ENCODE measurements at places on chromosomes 4 and X.

GRCh38 chr4:147019091-147019490 is 73.4 kb upstream of the TTC29 start:
- no peak for DNase-seq

GRCh38 chr4:134883831-134884449 is 682.4 kb upstream of the PABPC4L start:
- no peak for DNase-seq

GRCh38 chrX:48676893-48677270 is 6.7 kb upstream of the WAS start:
- DNase-seq = no peak

DNA sequence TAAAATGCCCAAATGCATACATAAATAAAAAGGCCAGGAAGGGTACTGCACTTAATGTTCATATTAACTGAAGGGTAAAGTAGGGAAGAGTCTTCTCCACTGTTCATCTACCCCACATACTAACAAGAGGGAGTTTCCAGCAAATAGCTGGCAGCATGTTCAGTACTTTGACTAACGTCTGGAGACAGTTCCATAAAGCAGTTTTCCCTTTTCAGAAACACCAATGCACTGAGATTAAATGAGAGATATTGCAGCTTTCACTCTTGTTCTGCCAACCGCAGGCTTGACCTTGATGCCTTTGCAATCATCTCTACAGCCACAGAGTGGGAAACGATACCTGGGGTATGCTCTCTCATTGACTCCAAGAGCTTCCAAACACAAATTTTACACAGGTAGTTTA is 2123.1 kb upstream of the TENM3 start:
- no peak for DNase-seq

DNA sequence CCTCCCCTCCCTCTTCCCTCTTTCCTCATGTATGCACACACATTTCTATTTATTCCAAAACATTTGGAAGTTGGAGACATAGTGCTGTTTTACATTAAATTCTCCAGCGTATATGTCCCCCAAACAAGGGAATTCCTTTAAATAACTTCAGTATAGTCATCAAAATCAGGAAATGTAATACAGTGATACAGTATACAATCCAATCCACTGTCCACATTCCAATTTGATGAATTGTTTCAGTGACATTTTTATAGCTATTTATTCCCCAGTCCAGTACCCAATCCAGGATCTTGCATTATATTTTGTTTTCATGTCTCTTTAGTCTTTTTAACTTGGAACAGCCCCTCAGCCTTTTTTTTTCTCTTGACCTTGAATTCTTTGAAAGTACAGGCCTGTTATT is 233.0 kb downstream of the DKK2 start:
- no peak for DNase-seq

GRCh38 chr4:80875642-80876041 is 154.9 kb upstream of the BMP3 start:
- no peak for DNase-seq

DNA sequence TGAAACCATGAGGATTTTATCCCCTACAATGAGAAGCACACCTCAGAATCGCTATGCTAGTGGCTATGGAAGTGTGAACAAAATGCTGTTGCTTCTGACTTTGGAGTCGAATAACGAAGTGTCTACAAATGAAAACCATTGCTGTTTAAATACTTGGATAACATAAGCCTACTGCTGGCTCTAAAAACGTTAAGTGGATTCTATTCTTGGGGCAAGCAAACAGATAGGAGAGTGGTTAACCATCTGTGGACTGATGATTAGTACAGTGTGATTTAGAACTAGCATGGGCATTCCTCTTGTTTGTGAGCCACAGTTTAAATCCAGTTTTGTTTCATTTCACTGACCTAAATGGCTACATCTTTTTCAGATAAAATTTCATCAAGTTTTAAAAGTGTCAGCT is 109.7 kb upstream of the PNPLA4 start:
- DNase-seq = no peak

- DNase-seq = no peak
Measured at GRCh38 chrX:41512394-41512793, 65.3 kb downstream of the NYX start.

DNA sequence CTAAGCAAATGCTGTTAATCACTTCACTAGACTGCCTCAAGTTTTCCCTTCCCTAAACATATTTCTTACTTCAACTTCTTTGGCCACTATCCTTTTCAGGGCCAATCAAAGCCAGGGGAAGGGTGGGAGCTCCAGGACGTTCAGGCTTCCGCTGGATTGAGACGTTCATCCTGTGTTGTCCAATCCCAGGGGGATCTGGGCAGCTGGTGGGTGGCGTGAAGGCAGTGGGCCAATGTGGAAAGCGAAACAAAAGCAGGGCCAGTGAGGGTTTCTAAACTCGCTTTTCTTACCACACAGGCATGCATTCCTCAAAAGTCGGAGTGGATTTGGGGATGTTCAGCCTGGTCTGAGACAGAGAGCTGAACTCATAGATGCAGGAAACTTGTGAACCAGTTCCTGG is 7.6 kb downstream of the CXCL13 start:
- no peak for DNase-seq

GRCh38 chr4:153618833-153619232 is 65.2 kb upstream of the TLR2 start:
- DNase-seq = no peak

- no peak for DNase-seq
Measured at GRCh38 chr4:128837679-128838078, 28.2 kb downstream of the JADE1 start.

DNA sequence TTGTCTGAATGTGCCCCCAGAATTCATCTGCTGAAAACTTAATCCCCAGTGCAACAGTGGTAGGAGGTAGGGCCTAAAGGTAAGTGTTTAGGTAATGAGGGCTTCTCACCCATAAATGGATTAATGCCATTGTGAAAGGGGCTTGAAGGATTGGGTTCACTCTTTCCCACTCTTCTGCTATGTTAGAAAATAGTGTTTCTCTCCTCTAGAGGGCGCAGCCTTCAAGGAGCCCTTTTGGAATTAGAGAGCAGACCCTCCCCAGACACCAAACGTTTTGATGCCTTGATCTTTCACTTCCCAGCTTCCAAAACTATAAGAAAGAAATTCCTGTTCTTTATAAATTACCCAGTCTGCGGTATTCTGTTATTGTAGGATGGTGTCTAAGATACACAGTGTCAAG is 706.4 kb downstream of the SMARCA1 start:
- no peak for DNase-seq

- DNase-seq = no peak
Measured at GRCh38 chr4:188619456-188620149, 480.4 kb downstream of the TRIML1 start.

DNA sequence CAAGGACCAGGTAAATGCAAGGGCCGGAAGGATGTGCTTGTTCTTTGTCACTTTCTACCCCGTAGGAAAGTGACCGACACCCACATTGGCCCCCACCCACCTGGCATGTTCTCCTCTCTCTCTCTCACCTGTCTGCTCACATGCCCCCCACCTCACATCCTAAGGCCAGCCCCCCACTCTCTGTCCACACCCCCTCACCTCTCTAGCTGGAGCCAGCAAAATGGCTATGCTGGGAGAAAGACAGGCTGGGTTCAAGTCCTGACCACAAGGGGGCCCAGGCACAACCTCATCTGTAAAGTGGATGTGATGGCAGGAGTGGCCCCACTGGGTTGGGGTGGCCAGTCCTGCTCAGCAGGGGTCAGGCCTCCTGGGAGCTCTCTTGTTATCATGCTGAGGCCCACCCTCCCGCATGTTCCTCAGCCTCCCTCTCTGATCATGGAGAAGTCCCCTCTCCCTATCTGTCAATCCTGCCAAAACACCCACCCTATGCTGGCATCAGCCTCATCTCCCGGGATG is 1.7 kb upstream of the PPP2R2C start:
- no peak for DNase-seq

DNA sequence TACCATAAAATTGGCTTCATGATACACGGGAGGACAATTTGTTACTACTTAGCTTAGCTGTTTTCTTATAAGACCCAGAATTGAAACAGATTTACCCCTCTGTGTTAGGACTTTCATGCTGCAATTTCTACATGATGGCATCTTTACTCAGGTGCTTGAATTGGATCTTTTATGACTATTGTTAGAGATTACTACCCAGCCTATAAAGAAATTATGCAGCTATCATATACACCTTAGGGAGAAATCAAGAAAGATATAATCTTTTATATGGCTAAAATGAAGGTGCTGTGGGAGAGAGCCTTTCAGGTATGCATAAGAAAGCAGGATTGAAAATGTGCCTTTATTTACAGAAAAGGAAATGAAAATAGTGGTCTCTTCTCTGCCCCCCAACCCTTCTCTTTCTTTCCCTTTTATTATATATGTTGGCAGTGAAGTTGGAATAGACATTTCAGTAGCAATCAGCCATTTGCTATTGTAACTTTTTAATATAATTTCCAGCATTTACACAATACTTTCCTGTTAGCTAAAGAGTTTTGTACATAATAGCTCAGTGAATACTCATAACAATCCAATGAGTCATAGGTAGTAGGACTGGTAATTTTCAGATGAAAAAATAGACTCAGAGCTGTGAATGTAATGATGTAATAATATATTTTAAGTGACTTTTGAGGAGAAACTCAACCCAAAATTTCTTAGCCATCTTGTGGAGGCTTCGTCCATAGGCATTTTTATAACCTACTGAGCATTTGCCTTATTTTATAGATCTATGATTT is 311.8 kb downstream of the ADGRL3 start:
- DNase-seq = no peak

- no peak for DNase-seq
Measured at GRCh38 chrX:68794461-68794860, 34.4 kb upstream of the EFNB1 start.

- no peak for DNase-seq
Measured at GRCh38 chr4:21569638-21570037, 378.9 kb downstream of the KCNIP4 start.

GRCh38 chrX:63400340-63400739 is 49.2 kb upstream of the SPIN4 start:
- DNase-seq = no peak

All from stimulated activated CD8-positive, alpha-beta memory T cell treated with anti-CD3 and anti-CD28 coated beads, Interleukin-4, amount 100 ng/mL, for 4 hours (primary cell).